ENCODE measurements at places on chromosomes 2 and 18.

GRCh38 chr2:25103287-25103871 lies 61.5 kb downstream of the EFR3B start:
- no peak for DNase-seq

DNA sequence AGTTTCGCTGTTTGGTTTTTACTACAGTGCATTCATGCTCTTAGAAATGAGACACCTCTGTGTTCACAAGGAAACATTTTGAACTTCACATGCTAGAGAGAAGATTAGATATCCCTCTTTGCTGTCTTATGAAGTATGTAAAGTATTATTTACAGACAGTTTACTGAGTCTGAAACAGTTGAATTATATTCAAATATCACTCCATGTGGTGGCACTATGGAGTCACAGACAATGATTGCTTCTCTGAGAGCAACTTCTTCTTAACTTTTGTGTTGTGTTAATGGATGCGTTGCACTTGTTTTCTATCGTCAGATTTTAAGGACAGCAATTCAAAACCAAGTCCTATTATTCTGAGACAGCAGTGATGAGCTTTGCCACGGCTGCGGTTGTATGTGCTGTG lies 823.6 kb downstream of the GALR1 start:
- no peak for DNase-seq

- peak; percentile 77 for DNase-seq
Observed at GRCh38 chr2:233082222-233082930, 22.2 kb downstream of the INPP5D start.

- peak; percentile 27 for DNase-seq
Observed at GRCh38 chr2:18903750-18904149, 314.4 kb upstream of the NT5C1B start.

DNA sequence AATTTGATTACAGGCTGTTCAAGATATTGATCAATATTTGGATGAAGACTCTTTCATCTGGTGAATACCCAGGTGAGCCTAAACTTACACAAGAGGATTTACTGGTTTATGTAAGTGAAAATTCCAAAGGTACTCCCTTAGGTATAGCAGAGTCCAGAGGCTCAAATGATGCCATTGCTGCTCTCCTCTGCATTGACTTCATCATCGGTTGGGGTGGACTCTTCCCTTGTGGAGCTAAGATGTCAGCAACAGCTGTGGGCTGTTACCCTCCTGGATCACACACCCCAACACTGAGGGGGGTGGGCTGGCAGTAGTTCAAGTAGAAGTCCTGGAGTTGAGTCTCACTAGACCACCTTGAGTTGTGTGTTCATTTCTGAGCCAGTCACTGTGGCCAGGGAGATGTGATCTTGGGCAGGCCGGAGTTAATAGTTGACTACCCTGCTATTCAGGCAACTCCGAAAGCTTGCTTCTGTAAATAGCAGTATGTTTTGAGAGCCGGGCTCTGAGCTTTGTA lies 236.9 kb downstream of the PTPRM start:
- no peak for DNase-seq

- no peak for DNase-seq
Observed at GRCh38 chr2:68516051-68516955, 48.9 kb downstream of the APLF start.

DNA sequence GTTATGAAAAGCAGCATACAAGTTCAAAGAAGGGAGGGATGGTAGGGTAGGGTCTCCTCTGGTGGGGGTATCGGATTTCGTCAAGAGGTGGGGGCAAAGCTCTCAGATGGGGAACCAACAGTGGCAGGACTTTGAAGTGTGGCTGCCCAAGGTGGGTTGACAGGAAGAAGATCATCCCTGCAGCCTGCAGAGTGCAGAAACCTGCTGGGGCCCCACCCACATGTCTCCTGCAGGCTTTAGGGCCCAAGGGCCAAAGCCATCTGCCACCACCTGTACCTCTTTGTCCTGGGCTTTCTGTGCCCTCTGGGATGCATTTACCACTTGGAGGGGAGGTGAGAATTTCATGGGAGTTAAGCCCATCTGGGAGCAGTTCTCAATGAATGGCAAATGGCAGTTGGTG lies 42.7 kb downstream of the KCNF1 start:
- no peak for DNase-seq

DNA sequence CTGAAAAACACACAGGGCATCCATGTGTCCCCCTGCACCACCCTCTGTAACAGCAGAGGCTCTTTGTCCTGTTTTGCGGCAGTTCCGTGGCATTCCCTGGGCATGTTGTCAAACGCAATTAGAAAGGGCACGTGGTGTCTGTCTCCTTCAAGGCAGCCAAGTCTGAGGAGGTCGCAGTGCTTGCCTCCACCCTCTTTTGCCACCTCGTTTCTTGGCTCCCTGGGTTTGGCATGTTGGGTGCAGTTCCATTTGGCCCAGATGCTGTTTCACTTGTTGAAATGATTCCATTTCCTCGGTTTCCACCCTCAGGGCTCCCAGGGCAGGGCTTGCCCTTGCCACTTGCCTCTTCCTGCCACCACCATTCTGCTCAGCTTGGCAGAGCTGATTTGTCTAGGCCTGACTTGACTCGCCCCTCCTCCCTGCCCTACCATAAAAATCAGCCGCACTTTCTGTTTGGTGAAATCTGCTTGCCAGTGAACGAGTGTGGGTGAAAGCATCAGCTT lies 12.4 kb downstream of the CCL20 start:
- no peak for DNase-seq

- no peak for DNase-seq
Observed at GRCh38 chr2:109365131-109365530, 236.1 kb downstream of the SH3RF3 start.

GRCh38 chr18:55861266-55861665 lies 273.3 kb upstream of the TCF4 start:
- DNase-seq = no peak

DNA sequence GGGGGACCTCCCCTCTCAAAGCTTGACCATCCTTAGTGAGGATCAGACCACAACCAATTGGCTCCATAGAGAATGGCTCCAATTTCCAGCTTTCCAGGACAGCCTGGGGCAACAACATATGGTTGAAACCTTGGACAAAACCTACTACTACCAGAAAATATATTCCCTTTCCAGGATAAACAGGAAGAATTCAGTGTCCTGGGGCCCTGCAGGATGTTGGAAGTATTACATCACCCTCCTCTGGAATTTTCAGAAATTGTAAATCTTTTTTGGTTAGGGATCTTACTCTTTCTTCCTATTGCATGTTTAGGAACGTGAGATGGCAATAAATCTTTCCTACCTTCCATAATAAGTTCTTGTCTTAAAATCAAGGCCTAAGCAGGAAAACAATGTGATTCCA lies 158.9 kb upstream of the MEIS1 start:
- no peak for DNase-seq

- no peak for DNase-seq
Observed at GRCh38 chr2:69693059-69693774, 48.7 kb upstream of the ANXA4 start.

DNA sequence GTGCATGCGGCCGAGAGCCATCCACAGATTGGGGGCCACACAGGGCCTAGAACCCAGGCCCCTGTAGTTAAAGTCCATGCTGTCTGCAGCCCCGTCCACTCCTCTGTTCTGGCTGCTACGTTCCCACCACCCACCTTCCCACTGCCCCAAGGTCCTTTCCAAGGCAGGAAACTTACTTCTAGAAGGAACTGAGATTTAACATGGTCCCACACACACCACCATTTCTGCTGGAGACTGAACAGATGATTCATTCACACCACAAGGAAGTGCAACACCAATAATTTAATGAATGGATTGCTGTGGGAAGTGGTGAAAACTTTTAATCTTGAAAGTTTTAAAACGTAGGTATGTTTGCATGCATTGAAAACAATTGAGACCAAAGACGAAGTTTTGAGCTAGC lies 95.2 kb downstream of the LBH start:
- no peak for DNase-seq

DNA sequence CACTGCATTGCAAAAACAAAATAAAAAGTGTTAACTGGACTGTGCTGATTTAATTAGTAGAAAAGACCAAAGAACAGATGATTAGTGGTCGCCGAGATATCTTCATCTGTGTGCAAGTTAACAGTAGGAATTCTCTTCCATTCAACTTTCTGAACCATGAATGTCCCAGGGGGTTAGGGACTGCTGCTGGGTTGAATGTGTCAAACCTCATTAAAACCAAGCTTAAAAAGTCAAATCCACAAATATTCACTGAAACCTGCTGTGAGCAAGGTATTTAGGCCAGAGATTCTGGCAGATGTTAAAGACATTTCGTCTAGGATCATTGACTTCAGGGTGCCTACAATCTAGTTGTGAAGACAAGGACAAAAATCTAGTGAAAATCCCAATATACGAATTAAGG lies 58.7 kb downstream of the STPG4 start:
- no peak for DNase-seq

DNA sequence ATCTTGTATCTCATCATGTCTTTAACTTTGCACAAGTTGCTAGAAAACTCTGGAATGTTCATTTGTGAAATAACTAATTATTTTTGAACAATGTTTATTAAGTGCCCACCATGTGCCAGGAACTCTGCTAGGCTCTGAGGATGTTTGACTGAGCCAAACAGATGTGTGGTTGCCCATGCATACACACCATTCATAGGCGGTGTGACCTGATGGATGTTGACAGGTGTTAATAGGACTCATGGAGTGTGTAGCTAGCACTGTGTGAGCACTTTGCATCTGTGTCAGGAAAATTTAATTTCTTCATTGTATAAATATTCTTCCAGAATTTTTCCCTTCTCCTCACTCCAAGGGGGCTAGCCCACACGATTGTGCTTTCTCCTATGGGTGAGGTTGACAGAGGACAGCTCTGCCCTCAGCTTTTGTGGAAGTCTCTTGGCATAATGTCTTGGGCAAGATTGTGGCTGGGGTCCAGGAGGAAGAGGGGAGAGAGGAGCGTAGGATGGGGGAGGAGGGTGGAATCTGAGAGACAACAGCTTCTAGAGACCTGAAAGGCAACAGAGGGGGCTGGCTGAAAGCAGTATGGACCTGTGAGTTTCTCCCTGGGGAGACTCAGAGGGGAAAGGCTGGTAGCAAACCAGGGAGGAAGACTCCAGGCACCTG lies 214.6 kb upstream of the CXCR4 start:
- DNase-seq = no peak

DNA sequence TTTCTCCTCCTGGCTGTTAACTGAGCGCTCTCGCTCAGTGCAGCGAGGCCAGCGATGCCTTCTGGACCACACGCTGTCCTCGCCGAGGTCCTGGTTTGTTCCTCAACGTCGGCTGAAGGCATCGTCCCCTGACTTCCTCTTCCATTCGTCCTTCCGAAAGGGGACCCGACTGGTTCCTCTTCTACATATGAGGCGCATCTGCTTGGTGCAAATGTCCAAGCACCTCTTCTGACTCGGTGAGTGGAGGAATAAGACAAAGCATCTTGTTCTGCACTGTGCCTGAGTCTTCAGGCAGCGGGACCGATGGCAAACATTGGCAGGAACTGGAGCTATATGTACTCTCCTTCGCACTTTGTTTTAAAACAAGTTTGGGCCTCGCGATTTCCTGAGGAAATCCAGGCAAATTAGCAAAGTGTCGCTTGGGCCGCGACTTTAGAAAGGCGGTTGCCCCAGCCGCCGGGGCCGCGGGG lies 621 bp upstream of the KCNS3 start:
- peak; percentile 42 for DNase-seq

- DNase-seq = peak; percentile 58
Observed at GRCh38 chr2:100924520-100925451, 77.3 kb upstream of the RPL31 start.

DNA sequence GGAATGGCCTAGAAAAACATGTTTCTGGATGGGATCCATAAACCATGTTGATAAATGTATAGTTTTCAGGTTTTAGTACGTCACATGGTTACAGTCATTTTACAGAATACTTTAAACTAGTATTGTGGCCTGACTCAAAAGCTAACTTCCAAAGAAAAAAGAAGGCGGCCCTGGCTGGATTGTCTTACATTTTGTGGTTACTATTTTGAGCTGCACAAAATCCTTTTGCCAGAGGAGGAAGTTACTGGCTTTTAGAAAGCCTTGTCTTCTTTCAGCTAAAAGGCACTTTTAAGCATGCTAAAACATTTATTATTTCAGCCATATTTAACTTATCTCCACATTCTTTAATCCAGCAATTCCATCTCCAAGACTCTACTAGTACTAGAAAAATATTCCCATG lies 227.9 kb downstream of the CDH2 start:
- DNase-seq = no peak

GRCh38 chr2:241068942-241069810 lies 32.9 kb downstream of the MTERF4 start:
- no peak for DNase-seq

DNA sequence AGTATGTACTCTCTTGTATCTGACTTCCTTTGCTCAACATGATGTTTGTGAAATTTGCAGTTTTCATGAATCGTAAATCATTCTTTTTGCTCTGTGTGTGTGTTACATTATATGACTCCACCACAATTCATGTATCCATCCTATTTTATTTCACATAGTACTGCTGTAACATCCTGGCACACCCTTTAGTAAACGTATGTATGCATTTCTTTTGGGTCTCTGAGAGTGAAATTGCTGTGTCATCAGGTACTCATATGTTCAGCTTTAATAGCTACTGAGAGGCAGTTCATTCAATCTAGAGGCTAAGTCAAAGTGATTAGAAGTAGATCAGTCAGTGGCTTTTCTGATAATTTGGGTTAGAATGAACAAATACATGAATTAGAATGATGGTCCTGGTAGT lies 118.8 kb downstream of the ESCO1 start:
- DNase-seq = no peak

- peak; percentile 43 for DNase-seq
Observed at GRCh38 chr2:218744615-218745014, 34.0 kb downstream of the TTLL4 start.

DNA sequence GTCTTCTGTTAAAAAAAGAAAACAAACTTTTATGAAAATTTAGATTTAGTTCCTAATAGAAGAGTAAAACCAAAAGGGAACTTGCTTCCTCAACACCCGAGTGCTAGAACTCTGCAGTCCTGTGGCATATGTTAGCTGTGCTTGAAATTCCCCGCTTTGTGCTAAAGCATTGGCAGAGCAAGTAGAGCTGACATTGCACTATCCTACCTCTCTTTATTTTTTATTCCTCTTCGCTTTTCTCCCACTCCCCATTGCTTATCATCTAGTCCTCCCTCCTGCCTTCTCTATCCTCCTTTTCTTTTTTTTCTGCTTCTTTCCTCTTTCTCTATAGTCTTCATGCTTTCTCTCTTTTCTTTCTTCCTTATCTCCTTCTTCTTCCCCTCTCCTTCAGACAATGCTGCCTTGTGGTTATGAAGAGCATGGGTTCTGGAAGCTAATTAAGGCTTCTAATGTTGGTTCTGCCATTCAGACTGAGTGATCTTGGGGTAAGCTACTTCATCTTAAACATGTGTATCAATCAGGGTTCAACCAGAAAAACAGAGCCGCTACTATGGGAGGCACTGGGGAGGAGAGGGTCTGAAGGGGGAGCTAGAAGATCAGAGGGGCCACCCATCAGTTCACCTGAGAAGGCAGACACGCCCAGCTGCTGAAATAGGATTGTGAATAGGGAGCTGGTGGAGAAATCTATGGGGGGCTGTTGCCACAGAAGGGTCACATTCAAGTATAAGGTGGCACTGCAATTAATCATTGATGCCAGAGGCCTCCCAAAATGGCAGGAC lies 31.4 kb upstream of the PELI1 start:
- no peak for DNase-seq

- DNase-seq = no peak
Observed at GRCh38 chr2:217099561-217099960, 239.7 kb upstream of the TNP1 start.
